ENCODE measurements at places on chromosomes 4 and X.

GRCh38 chrX:55759478-55759877 lies 41.9 kb downstream of the RRAGB start:
- no peak for DNase-seq

GRCh38 chr4:87152310-87153041 lies 67.9 kb downstream of the KLHL8 start:
- DNase-seq, result no peak

- DNase-seq, result no peak
Measured at GRCh38 chrX:16162391-16162790, 4.9 kb upstream of the MAGEB17 start.

DNA sequence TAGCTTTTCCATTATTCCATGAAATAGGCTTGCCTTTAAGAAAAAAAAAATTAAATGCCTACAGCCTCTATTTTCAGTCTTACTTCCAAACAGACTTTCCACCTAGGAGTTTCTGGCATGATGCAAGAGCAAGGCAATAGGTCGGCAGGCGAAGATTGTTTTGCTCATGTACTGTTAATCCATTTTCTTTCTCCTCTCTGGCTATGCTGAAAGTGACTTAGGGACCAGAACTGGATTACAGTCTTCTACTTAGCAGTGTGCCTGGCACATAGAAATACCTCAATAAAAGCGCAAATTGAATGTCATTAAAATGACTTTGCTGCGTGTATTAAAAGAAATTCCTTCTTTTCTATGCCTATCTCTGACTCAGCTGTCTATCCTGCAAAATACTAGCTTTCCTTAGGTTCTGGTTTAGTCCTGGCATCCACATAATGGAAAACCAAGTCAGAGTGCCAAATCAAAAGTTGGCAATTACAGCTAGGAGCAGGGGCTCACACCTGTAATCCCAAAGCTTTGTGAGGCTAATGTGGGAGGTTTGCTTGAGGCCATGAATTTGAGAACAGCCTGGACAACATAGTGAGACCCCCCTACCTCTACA lies 51.9 kb downstream of the CC2D2A start:
- DNase-seq, result no peak
